Stimulated activated CD8-positive, alpha-beta memory T cell treated with anti-CD3 and anti-CD28 coated beads, Interleukin-4, amount 100 ng/mL, for 1 hour (primary cell): ENCODE measurements at places on chromosomes 12 and 14.

DNA sequence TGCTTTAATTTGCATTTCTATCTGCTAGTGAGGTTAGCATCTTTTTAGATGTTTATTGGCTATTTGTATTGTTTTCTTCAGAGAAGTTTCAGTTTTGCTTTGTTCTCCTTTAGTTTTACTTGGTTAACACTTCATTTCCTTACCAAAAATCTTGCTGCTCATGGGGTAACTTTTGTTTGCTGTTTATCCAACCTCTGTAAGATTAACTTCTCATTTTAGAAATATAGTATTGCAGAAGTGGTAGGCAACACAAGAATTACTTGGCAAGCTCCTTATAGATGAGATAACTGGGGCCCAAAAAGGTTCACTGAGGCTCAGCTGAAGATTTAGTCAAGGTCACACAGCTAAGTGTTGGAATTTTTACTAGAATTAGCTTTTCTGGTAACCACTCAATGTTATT, 40.5 kb downstream of the ALKBH1 start:
- DNase-seq, result no peak

GRCh38 chr14:30340495-30340894, 218.5 kb upstream of the G2E3 start:
- no peak for DNase-seq

DNA sequence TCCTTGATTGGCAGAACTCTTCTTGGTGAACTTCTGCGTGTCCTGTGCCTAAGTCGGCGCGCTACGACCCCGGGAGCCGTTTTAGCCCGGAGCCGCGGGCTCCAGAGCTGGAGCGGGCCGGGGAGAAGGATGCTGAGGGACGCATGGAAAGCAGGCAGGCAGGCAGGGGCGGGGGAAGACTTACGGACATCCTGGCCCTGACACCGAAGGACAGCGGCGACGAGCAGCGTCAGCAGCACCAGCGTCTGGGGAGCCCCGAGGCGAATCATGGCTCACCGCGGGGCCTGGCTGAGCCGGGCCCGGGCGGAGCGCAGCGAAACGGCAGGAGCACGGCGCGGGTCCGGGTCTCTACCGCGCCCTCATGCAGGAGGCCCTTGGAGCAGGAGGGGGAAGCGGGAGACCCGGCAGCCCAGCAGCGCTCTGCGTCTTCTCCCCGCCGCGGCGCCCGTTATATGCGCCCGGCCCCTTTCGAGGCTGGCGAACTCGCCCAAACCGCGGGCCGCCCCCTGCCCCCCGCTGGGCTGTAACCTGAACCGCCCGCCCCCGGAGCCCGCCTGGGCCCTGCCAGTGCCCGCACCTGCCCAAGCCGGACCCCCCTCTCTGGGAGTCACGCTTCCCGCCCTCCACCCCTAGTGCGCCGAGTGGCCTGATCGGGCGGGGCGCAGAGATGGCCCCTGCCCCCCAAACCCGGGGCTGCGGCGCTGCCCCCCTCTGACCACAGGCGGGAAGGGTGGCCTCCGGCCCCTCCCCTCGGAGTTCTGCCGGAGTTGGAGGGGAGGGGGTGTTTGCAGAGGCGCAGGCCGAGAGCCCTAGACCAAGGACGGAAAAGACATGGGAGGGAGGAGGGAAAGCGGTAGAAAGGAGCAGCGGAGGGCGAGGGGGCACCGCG, at the start of gene COL2A1:
COL2A1 (minus strand) TSS at position 424 of the 889 bp plus-strand sequence; CDS start at position 269, 155 bp downstream.
- DNase-seq, result no peak

- DNase-seq, result no peak
These were observed 76.1 kb downstream of the STON2 start for GRCh38 chr14:81324011-81324410.

- DNase-seq, result no peak
These were observed 15.3 kb upstream of the PELI2 start for GRCh38 chr14:56102941-56103340.

DNA sequence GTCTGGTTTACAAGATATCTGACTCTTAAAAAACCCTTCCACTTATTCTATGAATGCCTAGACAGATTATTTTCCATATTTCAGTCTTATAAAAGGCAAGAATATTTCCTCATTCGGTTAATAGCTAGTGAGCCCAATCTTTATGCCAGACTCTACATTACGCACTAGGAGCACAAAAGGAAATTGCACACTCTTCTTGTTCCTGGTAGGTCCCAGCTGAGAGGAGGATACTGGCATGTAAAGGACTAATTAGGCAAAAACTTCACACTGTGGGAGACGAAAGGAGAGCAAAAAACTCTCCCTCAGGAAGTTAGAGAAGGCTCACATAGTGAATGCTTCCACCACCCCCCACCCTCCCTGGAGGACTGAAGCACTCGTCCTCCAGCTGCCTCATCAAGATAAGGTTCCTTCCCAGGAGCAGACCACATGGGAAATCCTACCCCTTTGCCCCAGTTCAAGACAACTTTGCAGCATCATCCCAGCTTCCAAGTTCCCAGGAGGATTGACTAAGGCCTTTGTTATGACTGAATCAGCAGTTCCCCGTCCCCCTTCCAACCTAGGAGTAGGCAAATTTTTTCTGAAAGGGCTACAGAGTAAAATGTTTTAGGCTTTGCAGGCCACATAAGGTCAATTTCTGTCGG, 14.5 kb downstream of the CAPZA3 start:
- DNase-seq, result no peak

DNA sequence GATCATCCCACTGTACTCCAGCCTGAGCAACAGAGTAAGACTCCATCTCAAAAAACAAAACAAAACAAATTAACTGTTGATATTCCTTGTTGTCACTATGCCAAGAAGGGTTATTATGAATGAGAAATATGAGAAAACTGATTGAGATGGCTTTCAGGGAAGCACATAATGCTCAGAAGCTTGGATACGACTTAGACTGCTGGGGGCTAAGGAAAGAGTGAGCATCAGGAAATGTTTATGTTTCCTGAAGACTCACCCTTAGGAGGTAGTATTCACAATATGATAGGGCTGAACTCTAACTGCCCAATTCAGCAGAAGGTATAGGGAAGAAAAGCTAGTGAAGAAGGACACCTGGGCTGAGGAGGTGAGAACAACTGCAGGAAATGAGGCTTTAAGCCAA, 6.3 kb downstream of the STYK1 start:
- no peak for DNase-seq

- DNase-seq, result no peak
These were observed 56.4 kb downstream of the MON2 start for GRCh38 chr12:62522984-62523383.

DNA sequence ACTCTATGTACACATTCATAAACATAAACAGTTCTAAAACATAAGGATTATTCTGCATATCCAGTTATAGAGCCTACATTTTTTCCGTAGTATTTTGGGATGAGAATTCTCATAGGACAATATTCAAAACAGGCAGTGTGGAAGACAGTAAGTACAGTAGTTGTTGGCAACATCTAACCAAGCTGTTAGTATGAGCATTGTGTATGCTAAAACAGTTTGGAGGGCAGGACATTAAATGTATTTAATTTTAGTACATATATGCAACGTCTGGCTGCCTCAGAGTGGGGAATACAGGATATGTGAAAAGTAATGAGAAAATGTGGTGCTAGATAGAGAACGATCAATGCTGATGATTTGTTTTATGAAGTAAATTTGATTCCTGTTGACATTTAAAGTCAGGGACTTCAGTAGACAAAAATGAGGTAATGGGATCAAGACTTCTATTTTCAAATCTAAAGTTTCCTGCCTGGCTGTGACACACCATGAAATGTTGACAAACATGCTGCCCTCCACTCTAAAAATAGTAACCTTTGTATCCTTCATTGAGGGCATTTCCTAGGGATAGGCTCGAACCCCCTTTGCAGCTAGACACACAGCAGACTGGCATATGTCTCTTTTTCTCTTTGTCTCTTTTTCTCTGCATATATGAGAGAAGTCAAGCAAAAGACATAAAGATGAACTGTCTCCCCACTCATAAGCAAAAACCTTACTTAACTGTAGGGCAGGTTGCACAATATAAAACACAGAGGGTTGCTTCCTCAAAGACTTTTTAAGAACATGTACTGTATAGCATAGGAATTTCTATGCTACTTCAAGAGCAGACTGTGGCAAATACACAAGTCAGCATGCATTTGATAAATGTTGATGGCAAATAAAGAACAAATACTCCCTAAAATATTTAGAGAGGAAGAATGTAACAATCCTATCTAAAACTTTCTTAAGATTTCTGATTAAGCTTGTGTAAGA, 75.5 kb upstream of the GTF2A1 start:
- no peak for DNase-seq
